ACHN (cell line): ENCODE measurements at places on chromosomes 3 and 15.

DNA sequence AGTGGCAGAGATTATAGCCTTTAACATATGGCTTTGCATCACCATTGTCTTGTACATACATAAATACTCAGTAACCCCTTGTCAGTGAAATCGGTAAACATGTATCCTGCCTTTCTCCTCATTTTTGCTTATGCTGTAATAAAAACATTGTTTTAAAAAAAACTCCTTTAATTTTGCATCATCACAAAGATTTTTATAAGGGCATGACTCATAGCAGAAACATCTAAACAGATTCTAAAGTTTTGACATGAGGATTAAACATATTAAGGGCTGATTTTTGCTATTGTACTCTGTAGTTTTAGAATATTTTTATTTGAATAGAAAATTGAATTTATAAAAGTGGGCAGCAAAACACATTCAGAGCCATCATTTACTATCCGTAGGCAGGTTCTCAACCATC lies 275.9 kb downstream of the ZIC4 start:
- DNase-seq, result no peak

DNA sequence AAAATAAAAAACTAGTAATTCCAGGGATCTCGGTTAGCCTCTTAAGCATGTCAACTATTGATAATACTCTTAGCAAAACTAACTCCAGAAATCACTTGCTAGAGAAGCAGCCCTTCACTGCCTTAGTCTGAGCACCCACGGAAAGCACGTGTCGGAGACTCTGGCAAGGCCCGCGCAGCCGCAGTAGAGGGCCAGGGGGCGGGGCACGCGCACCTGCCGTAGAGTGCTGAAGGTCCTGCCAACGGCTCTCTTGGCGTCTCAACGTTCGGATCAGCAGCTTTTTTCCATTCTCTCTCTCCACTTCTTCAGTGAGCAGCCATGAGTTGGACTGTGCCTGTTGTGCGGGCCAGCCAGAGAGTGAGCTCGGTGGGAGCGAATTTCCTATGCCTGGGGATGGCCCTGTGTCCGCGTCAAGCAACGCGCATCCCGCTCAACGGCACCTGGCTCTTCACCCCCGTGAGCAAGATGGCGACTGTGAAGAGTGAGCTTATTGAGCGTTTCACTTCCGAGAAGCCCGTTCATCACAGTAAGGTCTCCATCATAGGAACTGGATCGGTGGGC lies at the start of gene LDHAL6B:
LDHAL6B (plus strand) TSS at position 221 of the 561 bp plus-strand sequence; CDS start at position 319, 98 bp downstream.
- no peak for DNase-seq

DNA sequence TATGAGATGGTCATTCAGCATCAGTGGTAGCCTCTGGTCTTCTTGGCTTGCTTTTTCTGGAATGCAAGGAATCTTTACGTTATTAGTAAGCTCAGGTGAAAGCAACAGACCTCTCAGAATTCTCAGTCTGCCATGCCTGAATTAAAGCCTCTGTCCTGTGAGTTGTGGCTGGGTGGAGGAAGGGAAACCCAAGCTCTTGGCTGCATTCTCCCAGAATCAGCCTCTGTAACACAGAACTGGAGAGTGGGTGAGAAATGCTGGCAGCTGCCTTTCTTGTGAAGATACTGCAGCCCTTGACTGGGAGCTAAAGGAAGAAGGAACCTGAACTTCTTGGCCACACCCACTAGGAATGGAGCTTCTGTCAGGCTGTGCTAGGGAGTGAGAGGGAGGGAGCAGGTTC lies 505.8 kb downstream of the EPHA3 start:
- DNase-seq, result no peak

DNA sequence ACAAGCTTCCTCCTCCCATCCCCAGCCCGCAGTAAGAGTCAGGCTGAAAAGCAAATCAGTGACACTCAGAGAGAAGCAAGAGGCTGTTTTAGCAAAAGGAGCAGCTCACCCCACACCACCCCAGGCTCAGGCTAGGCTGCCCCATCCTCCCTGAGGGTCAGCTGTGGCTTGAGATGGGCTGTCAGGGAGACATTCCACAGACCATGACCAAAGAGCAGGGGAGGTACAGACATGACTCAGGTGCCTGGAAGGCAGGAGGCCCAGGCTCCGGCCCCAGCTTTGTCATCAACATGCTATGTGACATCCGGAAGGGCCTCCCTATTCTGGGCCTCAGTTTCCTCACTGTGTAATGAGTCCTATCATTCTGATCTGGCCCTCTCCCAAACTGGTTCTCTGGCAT lies 24.7 kb downstream of the HCN4 start:
- DNase-seq, result no peak

GRCh38 chr3:5339967-5340535 lies 152.5 kb downstream of the EDEM1 start:
- DNase-seq, result no peak

- peak; percentile 59 for DNase-seq
Observed at GRCh38 chr3:71579935-71580406, 3.6 kb downstream of the FOXP1 start.

GRCh38 chr3:127753338-127753737 lies 69.0 kb downstream of the MGLL start:
- DNase-seq, result no peak

- no peak for DNase-seq
Observed at GRCh38 chr3:189455009-189455408, 176.2 kb upstream of the TP63 start.

DNA sequence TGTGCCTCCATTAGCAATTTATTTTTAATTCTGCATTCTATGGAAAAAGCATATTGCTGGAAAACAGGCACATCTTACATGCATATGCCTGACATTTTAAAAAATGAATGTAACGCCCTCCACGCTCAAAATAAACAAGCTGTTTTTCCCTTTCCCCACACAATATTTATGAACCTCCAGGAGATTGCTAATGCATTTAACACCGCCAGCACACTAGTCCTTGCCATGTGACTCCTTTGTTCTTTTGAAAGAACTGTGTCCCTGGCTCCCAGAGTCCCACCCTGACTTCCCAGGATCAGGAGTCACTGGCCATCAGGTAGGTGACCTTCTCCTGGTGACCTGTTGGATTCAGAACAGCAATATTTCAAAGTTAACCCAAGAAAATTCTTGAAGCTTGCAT lies 571.2 kb upstream of the CFAP20DC start:
- no peak for DNase-seq

DNA sequence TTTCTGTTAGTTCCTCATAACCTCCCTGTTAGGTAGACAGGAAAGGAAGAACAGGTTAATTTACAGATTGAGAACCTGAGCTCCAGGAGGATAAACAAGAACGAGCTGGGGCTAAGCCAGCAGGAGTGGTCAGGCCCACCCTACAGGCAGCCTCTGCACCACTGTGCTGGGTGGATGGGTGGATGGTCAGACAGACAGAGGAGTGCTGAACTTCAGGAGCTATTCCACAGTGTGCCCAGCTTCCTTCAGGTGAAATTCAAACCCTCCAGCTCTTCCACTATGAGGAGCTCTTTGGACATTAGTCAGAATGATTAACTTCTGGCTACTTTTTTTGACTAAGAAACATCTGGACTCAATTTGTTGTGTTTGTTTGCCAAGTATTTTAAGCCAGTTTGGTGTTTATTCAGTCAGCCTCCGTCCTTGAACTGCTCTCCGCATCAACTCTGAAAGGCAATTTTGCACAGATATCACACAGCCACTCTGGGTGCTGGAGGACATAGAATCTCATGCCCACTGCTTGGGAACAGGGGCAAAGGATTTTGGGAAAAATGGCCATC lies 361.9 kb downstream of the CLSTN2 start:
- no peak for DNase-seq

DNA sequence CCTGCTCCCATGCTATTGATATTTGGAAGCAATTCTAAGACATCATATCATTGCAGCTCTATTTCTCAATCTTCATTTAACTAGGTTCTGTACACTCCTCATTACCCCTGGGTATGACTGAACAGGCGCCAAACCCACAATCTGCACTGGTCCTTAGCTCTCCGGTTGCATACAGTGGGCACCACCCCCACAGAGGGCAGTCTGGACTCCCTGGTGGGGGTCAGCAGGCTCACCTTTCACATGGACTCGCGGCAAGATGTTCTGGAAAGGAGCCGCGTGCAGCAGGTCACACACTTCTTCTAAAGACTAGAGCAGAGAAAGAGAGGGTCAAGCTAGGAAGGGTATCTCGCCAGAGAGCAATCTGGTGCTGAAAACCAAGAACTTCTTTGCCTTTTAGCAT lies 36.5 kb downstream of the NIPA2 start:
- DNase-seq, result no peak

DNA sequence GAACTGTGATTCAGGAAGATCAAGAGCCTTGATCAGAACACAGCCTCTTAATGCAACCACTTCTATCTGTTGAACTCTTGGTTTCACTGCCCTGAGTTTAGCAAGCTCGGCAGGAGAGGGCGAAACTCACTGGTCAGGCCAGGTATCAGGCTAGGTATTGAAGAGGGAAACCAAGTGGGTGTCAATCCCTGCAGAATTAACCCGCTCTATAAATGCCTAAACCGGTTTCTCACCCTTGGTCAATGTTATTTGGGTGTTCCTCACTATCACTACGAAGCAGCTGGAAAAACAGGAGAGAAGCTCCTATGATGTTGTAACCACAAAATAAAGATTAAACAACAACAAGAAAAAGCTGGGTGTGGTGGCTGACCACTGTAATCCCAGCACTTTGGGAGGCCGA lies 23.9 kb downstream of the LIPH start:
- no peak for DNase-seq

DNA sequence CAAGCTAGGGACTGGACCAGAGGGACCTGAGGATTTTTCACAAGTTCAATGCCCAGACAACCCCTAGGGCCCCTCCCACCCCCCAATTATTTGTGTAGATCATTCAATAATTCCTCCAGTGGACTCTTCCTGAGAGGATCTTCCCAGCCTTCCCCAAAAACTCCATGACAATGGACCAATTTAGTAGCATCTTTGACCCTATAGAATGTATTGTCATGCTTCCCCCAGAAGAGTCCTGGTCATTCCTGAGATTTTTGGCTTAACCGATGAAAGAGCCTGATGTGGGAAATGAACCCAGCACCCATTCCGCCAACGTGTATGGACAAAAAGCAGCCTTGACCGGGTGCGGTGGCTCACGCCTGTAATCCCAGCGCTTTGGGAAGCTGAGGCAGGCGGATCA lies 119.2 kb upstream of the RNF7 start:
- no peak for DNase-seq

DNA sequence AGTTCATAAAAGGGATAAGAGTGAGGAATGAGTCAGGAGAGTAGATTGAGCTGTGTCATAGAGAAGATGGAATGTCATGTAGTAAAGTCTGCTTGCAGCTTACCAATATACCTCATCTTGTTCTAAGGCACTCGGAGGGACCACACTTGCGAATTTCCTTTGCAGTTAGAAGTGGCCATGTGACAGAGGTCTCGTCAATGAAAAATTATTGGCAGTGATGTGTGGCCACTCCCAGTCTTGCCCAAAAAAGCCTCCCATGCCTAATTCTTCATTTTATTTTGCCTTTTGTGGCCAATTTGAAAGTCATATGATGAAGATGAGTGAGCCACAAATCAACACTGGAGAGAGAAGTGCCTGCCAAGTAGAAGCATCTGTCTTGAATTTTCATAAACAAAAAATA lies 465.6 kb upstream of the ZNF385D start:
- no peak for DNase-seq

DNA sequence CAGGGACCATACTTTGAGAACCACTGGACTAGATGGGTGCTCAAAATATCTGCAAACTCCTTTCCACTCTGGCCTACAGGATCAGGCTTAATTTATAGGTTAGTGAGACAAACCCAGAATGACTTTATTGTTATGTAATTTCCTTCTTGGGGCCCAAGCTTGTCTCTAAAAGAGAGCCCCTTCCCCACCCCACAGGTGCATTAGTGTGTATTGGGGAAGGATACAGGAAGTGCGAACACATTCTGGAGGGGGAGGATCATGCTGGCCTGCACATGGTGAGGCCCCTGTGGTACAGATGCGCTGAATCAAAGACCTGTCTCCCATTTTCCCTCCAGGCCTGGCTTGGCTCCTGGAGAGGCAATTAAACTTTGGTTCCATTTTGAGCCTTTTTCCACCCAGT lies 273.0 kb upstream of the LRTM1 start:
- DNase-seq, result no peak

GRCh38 chr15:83498801-83499200 lies 51.7 kb downstream of the SH3GL3 start:
- DNase-seq, result no peak

GRCh38 chr3:168545591-168545990 lies 449.9 kb upstream of the GOLIM4 start:
- DNase-seq, result no peak

- DNase-seq, result no peak
Observed at GRCh38 chr3:46987319-46987742, 7.9 kb downstream of the NBEAL2 start.

- no peak for DNase-seq
Observed at GRCh38 chr3:158839966-158840365, 38.1 kb downstream of the MFSD1 start.

DNA sequence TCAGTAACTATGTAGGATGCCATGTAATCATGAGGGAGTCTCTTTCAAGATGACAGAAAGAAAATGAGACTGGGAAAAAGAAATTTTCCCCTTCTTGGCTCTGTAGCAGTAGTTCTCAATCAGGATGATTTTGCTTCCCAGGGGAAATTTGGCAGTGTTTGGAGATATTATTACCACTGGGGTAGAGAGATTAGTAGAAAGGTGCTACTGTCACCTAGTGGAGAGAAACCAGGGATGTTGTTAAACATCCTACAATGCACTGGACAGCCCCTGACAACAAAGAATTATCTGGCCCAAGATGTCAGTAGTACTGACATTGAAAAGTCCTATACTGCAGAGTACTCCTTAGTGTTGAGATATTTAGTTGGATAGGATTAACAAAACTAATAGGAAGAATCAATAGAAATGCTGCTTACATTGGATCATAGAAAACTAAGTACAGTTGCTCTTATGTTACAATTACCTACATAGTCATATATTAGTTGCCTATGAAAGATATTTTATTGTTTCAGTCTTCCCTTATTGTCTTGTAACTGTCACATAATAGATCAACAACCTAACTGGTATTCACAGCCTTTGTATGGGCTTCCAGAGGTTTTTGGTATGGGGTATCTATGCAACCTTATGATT lies 433.3 kb downstream of the RAP2B start:
- DNase-seq, result peak; percentile 16

DNA sequence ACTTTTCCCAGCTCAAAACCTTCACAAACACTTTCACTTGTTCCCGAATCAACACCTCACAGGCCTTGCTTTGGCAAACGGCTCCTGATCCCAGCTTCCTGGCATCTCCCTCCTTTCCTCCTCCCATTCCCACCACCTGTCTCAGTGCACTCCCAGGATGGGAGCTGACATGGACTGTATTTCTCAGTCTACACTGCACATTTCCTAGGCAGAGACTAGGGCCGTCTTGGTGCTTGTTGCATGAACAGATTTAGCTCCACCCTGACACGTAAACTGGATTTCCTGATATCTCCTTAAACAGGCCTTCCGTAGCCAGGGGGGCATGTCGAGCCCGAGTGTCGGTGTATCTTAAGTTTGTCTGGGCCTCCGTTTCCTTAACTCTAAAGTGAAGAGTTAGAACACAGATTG lies 790 bp upstream of the WHAMM start:
- DNase-seq, result peak; percentile 48

DNA sequence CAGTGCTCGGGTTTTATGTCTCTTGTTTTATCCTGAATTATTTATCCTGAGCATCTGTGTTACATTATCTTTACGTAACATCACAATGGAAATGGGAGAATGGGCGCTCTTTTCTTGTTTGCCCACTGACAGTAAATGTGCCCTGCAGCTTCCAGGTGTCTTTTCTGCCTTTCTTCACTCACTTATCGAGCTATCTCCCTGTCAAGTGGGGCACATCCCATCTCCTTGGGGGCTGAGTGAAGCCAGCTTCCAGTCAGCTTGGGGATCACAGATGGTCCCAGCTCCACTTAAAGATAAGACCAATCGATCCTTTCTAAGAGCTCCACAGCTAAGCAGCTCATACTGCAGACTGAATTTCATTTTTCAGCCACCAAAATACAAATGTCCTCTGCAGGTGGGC lies 125.8 kb downstream of the KBTBD8 start:
- no peak for DNase-seq
